IMR-90 (cell line): ENCODE measurements at places on chromosomes 4 and X. TPM values are rescaled to one million over a fixed set of nuclear protein-coding genes. Genes with fewer than 3 reads are reported as not detected.

The LINC00632 gene
- 21.9 and 25.0 TPM in 2 replicates for polyA plus RNA-seq

DNA sequence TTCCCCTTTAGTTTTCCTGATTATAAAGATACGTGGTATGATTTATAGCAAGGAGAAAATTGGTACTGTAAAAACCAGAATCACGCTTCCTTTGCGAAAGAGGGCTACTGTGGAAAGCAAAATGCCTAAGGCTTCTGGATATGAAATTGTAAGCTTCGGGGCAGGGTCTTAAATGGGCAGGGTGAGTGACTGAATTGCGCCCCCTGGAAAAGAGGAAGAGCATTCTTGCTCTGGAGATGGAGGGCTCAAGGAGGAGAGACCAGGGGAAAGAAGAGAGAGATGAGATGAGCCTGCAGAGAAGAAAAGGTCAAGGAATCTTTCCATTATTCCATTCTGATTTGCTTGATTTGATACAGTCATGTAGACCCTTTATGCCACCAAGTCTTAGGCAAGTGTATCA, 13.1 kb upstream of the ETNPPL start:
- H3K4me1 ChIP-seq = no peaks in the 10 kb centered on the region
- peaks cover 2% of the 10 kb centered on the region for H3K27me3 ChIP-seq
- no peaks in the 10 kb centered on the region for H3K36me3 ChIP-seq
- no peak overlapping the region for H3K27ac ChIP-seq
- DNase-seq = no peak

- no peak for DNase-seq
- H3K27me3 ChIP-seq = peaks cover 1% of the 10 kb centered on the region
- no peaks in the 10 kb centered on the region for H3K36me3 ChIP-seq
- no peaks in the 10 kb centered on the region for H3K4me1 ChIP-seq
- no peak overlapping the region for H3K4me3 ChIP-seq
Measured at GRCh38 chrX:133248177-133248576, 30.0 kb upstream of the TFDP3 start.

GRCh38 chrX:108439961-108440696, 491 bp downstream of the COL4A5 start:
- no peaks in the 10 kb centered on the region for H3K4me1 ChIP-seq
- peak overlapping the region; percentile 89 for H3K4me3 ChIP-seq
- peak; percentile 21 for DNase-seq
- peak overlapping the region; percentile 83 for H3K27ac ChIP-seq
- H3K27me3 ChIP-seq = peaks cover 5% of the 10 kb centered on the region
- H3K36me3 ChIP-seq = no peaks in the 10 kb centered on the region

DNA sequence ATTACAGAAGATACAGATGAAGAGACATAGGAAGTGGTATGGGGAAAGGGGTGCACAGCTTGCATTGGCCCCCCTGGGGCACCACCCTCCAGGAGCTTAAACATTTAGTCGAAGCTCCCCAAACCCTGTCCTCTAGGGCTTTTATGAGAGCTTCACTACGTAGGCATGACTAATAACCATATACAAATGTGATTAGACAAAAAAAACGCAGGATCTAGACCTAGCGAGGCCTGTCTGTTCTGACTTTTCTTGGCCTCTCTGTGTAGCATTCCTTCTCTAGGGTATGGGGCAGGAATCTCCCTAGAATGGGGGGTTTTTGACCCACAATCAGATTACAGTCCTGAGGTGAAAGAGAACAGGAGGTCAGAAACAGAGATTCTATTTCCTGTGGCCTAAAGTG, 293.7 kb upstream of the GALNTL6 start:
- H3K4me3 ChIP-seq = no peak overlapping the region
- no peaks in the 10 kb centered on the region for H3K27me3 ChIP-seq
- DNase-seq = no peak
- H3K36me3 ChIP-seq = no peaks in the 10 kb centered on the region
- H3K4me1 ChIP-seq = no peaks in the 10 kb centered on the region
- no peak overlapping the region for H3K27ac ChIP-seq

GRCh38 chrX:48569958-48570357, 4.3 kb upstream of the RBM3 start:
- H3K36me3 ChIP-seq = peaks cover under 1% of the 10 kb centered on the region; the same call in 1 of the 2 replicates
- H3K27ac ChIP-seq = no peak overlapping the region
- H3K4me1 ChIP-seq = no peaks in the 10 kb centered on the region; the same call in none of the 2 replicates

DNA sequence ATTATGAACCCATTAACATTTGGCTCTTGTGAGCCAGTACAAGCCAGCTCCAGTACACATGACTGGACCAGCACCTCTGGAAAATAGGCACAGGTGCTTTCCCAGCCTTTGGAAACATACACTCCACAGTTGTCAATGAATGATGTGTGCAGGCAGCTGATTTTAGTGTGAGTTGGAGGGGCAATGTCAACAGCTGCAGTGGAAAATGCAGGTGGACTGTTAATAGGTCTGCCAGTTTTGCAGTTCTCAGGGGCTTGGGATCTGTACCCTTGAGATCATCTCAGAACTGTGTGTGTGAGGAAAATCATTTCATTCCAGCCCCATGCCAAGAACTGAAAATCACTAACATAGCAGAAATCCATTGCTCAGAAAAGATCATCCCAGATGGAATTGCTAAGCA, 81.7 kb upstream of the CHRDL1 start:
- H3K4me3 ChIP-seq = no peak overlapping the region
- H3K27me3 ChIP-seq = no peaks in the 10 kb centered on the region; the same call in 1 of the 2 replicates
- H3K27ac ChIP-seq = no peak overlapping the region
- no peaks in the 10 kb centered on the region for H3K4me1 ChIP-seq
- H3K36me3 ChIP-seq = no peaks in the 10 kb centered on the region
